ENCODE measurements at places on chromosomes 4 and X.

GRCh38 chr4:61994036-61994435 is 793.9 kb downstream of the ADGRL3 start:
- DNase-seq: no peak

DNA sequence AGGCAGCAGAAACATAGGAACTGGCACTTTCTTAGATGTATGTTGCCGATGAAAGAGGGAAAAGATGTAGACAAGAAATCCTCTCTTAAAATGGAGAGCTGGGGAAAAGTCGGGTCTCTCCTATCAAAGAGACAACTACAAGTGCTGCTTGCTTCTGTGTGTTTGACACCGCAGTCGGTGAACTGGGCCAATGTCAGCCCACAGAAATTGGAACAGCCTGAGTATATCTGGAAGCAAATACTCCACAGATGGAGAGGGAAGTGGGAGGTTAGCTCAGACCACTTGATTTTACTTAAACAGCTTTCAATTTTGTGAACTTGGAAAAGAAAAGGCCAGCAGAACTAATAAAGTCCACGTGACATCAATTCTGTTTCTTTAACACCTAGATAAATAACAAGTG is 230.9 kb upstream of the FAT1 start:
- no peak for DNase-seq

- no peak for DNase-seq
Measured at GRCh38 chrX:32496671-32497070, 714.7 kb downstream of the DMD start.

GRCh38 chr4:123301923-123302322 is 94.7 kb upstream of the SPRY1 start:
- no peak for DNase-seq

- DNase-seq: no peak
Measured at GRCh38 chr4:53043055-53043454, 180.9 kb downstream of the RASL11B start.

GRCh38 chr4:185738820-185739219 is 73.2 kb downstream of the SORBS2 start:
- DNase-seq: no peak

- DNase-seq: no peak
Measured at GRCh38 chr4:102541697-102542096, 40.5 kb downstream of the NFKB1 start.

DNA sequence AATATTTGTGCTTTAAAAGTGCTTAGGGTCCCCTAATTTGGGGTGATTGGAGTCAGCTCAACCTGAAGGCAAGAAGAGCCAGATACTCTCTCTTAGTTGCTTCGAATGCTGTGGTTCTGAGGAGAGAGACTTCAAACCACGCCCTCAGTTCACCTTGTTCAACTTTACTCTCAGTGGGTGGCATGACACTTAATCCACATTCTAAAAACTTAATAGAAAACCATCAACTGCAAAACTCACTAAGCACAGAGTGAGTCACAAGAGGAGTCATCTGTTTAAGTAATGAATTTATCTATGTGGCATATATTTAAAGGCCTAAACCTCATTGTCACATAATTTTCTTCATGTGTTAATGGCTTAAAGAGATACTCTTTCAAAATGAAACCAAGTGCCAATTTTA is 99.5 kb upstream of the SLC4A4 start:
- no peak for DNase-seq

DNA sequence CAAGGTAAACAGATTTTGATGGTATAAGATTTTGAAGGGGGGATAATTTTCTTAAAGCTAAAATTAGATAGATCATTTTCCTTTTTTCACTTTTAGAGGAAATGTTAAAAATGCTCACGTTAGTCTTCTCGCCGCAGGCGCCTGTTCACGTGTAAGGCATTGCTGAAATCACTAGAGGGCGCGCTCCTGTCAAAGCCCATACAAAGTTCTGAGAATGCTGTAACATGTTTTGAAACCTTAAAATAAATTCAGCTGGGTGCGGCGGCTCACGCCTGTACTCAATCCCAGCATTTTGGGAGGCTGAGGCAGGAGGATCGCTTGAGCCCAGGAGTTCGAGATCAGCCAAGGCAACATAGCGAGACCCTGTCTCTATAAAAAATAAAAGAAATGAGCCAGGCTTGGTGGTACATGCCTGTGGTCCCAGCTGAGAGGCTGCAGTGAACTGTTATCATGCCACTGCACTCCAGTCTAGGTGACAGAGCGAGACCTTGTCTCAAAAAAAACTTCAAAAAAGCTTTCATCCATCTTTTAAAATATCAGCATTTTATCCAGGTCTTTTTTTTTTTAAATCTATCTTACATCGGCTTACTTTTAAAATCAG is 138.0 kb downstream of the RBMX2 start:
- DNase-seq: no peak

DNA sequence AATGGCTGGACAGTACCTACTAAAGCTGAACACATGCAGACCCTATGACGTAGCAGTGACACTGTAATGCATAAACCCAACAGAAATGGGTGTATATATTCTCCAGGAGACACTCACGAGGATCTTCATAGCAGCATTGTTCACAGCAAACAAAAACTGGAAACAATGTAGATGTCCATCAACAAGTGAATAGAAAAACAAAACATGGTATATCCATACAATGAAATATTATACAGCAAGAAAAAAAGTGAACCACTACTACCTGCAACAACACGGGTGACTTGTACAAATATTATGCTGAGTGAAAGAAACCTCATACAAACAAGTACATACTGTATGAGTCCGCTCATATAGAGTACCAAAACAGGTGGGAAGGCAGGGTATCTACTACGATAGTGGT is 16.5 kb downstream of the ARHGEF6 start:
- DNase-seq: no peak

- DNase-seq: no peak
Measured at GRCh38 chr4:177047851-177048174, 255.1 kb upstream of the VEGFC start.

GRCh38 chrX:135707880-135708279 is 5.6 kb upstream of the CT45A1 start:
- DNase-seq: no peak

- no peak for DNase-seq
Measured at GRCh38 chr4:41967392-41967791, 14.2 kb upstream of the DCAF4L1 start.

GRCh38 chrX:106220177-106220576 is 52.1 kb downstream of the PWWP3B start:
- no peak for DNase-seq

DNA sequence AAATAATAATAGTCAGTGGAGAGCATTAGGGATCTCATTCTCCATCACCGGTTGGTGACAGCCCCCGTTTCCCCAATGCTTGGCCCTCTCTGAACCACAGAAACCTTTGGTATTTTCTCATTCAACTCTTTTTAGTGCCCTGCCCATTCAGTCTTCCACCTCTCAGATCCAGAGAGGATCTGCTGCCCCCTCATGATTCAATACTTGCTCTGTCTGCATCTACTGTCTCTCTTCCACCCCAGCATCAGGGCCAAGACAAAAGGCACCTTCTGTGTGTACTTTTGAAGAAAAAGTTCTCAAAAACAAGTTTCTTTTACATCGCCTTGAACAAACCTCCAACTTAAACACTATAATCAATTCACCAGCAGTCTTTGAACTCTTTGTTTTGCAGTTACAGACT is 19.3 kb downstream of the CLTRN start:
- DNase-seq: no peak

DNA sequence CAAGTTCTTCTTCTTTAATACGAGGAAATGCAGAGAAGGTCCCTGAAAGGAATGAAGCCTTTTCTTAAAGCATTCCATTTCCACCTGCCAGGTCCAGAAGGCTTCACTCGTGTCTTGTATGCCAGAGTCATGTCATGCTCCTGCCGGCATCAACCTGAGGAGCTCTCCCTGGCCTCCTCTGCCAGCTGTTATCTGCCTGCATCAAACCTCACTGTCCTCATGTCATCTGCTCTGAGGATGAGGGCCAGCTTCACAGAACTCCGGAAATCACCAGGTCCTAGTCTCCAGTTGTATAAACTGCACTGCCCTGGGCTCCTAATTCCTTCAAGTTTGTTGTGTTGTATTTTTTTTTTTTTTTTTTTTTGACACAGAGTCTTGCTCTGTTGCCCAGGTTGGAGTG is 20.0 kb upstream of the S100G start:
- no peak for DNase-seq

DNA sequence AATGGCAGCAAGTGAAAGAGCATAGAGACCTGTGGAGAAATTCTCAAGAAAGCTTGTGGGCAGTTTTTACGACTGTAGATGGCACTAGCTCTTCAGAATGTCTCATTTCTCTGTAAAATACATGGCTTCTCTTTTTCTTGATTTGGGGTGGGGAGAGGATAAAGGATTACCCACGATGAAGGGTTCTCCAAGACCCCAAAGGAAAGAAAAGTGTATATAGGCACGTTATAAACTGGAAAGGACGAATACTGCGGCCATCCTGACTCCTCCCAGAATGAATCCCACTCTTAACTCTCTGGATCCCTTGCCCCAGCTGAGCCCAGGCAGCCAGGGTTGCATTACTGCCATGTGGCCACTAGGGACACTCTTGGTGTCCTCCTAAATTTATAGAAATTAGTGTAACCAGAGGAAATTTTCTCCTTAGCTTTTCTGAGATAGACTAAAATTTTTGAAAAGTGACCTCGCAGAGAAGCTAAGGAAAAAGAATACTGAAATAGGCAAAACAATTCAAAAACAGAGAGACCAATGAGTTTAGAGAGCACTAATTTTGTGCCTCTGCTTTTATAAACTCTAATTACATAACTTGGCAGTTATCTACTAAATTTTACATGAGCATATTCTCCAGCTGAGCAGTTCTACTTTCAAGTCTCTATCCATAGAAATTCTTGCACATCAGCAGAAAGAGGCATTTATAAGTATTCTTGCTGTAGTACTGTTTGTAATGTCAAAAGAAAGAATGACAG is 37.8 kb upstream of the PCDH19 start:
- no peak for DNase-seq

DNA sequence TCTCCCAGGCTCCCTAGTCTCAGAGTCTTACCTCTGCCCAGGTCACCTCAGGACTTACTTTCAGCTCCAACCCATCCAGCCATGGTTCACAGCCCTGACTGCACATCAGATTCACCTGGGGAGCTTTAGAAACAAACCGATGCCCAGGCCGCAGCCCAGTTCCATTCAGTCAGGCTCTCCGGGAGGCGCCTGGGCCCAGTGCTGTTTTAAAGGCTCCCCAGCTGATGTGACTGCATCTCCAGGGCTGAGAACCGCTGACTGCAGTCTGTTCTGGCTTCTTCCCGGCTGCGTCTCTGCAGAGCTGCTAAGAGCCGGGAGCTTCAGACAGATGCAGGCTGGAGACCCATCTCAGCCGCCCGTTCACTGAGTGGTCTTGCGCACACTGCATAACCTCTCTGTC is 44.4 kb upstream of the LGI2 start:
- DNase-seq: no peak

All from stimulated activated CD4-positive, alpha-beta T cell treated with anti-CD3 and anti-CD28 coated beads, Interleukin-15, amount 100 ng/mL, for 1 hour (primary cell).